LNCaP clone FGC (cell line): ENCODE measurements at places on chromosomes 5 and 9.
A peak's percentile ranks its signal among the peaks of the same experiment; 100 is the strongest.

DNA sequence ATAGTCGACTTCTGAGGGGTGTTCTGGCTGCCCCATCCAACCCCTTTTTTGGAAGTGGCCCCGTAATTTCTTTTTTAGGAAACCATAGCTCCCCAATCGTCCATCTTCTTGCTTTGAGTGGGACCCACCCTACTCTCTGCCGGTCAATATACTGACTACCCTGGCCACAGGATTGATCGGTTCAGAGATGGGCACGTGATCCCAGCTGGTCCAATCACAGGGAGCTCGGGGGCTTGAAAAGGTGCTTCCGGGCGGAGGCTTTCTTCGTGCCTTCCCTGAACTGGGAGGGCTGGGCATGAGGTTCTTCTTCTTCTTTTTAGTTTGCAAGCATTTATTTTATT is 78.7 kb upstream of the SH3PXD2B start:
- no peak for DNase-seq

DNA sequence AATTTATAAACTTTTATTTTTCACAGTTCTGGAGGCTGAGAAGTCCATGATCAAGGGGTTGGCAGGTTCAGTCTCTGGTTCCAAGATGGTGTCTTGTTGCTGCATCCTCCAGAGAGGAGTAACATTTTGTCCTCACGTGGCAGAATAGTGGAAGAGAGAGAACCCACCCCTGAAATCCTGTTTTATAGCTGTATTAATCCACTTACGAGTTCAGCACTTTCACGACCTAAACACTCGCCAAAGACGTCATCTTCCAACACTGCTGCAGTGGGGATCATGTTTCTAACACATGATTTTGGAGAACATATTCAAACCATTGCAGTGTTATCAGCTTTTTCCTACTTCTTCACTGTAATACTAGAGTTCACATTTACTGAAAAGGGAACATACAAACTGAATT is 233.0 kb upstream of the ATP10B start:
- no peak for DNase-seq

DNA sequence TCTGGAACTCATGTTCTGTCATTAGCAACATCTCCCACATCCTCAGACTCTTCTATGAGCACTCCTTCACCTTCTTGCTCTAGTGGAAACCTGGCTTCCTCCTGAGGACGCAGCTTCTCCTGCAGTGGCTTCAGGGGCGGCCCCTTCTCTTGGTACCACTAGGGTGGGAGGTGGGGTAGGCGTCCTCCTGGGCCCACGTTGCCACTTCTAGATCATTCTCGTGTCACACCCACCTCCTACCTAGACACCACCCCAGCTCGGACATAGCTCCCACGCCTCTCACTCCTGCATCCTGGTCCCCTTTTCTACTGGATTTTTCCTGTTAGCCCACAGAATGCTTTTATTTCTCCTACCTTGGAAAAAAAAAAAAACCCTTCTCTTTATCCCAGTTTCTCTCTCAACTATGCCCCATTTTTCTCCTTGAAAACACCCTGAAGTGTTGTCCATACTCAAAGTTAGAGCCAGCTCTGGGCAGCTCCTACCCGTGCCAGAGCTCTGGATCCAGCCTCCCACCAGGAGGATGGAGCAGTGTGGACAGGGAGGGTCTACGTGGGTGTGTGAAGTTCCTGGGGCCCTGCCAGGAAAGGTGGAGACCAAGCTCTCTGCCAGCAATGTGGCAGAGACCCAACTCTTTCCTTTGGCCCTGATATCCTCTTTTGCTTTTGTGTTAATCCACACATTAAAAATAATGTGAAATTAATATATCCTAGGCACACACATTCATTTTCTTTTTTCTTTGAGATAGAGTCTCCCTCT is 179.2 kb downstream of the HSPA4 start:
- DNase-seq = no peak

DNA sequence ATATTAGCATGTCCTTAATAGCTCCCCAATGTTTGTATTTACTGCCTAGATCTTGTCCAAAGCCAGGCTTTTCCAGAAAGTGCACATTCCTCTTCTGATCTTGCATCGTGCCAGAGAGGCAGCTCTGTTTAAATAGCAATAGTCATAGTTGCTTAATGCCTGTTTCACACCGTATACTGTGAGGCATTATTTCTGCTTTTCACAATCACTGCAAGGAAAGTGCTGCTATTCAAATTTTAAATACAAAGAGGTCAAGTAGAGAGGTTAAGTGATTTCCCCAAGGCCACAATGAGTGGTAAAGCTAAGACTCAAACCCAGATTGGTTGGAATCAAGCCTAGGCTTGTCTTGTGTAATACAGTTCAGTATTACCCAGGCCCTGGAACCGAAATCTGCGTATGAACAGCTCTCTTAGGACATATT is 153.6 kb downstream of the SNX18 start:
- peak; percentile 45 for DNase-seq

- no peak for DNase-seq
Observed at GRCh38 chr5:36052538-36052937, 14.1 kb downstream of the UGT3A2 start.

DNA sequence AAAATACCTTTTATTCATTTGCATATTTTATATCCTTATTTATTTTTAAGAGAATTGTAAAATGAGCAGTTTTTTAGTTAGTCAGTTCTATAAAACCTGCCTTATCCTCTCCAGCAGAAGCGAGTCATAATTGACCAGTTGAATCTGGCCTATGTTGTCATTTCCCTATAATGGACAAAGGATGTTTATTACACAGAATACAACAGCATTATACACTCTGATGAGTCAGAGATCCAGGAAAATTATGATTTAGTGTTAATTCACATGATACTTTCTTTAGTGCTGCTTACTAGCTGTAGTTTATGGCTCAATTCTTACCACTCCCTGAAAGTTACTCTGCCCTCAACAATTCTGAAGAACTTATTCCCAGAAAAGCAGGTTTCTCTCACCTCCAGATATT is 26.8 kb upstream of the LURAP1L start:
- no peak for DNase-seq

- DNase-seq = no peak
Observed at GRCh38 chr9:135480071-135480939, 723 bp downstream of the PPP1R26 start.

DNA sequence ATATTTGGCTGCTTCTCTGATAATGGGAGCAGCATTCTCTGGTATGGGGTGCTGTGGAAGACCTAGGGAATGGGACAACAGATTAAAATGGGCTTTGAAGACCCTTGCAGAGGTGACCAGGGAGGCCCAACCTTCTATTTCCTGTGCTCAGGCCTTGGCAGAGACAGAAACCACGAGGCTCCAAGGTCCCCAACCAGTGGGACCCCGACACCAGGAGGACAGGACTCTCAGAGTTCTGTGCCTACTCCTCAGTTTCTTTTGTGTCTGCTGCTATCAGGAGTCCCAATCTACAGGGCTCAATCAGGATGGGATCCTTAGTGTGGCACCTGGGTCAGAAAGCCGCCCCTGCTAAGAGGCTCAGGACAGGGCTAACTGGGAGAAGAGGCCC is 29.3 kb downstream of the CSF2 start:
- DNase-seq = no peak

DNA sequence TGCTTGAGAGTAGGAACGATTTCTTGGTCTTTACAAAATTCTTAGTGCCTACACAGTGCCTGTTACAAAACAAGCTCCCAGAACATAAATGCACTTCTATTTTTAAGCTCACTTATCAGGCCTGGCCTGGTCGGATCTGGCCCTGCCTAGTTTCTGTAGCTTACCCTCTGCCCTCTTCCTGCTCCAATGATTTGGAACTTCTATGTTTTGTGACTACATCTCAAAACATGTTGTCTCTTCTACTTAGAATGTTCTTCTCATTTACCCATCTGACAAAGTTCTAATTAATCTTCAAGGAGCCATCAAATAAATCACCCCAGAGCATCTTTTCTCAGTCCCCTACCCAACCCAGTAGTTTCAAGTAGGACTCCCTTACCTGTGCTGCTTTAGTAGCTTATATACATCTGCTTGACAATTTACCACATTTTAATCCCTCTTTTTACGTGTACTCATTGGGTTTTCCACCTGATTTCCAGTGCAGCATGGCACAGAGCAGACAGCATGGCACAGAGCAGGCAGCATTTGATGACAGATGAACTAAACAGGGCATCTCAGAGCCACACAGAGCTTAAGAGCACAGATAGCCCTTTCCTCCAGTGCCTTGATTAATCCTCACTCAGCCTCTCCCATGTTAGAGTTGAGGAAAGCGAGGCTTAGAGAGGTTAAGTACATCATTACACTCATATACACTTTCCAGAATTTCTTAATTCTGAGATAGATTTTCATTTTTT is 171.9 kb downstream of the MAPKAP1 start:
- no peak for DNase-seq

DNA sequence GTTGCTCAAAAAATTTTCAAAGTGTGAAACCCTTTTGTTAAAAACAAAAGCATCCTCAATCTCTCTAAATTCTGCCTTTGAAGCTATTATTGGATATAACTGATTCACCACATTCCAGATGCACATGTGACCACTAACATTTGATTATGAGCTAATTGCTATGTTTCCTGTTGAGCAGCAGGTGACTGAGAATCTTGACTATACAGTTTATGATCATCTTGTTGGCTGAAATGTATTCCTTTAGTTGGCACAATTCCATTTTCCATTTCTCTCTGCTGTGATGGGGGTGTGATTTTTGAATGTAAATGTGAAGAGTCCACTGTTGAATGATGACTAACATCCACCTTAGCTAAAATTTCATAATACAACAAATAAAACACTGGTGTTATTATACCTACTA is 10.7 kb downstream of the LYSMD3 start:
- DNase-seq = no peak

- peak; percentile 60 for DNase-seq
Observed at GRCh38 chr5:135135530-135136226, 101.7 kb upstream of the PITX1 start.

DNA sequence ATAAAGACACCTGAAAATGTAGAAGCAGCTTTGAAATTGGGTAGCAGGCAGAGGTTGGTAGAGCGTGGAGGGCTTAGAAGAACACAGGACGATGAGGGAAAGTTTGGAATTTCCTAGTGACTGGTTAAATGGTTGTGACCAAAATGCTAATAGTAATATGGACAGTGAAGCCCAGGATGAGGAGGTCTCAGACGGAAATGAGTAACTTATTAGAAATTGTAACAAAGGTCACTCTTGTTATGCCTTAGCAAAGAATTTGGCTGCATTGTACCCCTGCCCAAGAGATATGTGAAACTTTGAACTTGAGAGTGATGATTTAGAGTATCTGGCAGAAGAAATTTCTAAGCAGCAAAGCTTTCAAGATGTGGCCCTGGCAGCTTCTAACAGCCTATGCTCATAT is 382.5 kb downstream of the KCNN2 start:
- DNase-seq = no peak

GRCh38 chr9:132312426-132312825 is 42.4 kb downstream of the SETX start:
- DNase-seq = no peak

DNA sequence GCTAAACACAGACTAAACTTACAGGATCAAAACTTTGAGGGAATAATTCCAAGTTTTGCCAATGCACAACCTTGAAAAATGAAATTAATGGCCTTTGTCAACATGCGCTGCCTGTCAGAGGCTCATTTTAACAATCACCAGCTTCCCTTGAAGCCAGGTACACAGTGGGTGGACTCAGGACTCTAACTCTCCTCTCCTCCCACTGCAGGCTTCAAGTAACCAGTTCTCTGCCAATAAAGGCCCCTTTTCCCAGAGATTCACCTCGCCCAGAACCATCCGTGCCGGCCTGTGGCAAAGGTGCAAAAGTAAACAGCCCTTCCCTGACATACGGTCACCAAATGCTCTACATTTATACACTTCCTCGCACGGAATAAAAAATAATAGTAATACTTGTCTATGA is 18.4 kb upstream of the FBP2 start:
- no peak for DNase-seq

DNA sequence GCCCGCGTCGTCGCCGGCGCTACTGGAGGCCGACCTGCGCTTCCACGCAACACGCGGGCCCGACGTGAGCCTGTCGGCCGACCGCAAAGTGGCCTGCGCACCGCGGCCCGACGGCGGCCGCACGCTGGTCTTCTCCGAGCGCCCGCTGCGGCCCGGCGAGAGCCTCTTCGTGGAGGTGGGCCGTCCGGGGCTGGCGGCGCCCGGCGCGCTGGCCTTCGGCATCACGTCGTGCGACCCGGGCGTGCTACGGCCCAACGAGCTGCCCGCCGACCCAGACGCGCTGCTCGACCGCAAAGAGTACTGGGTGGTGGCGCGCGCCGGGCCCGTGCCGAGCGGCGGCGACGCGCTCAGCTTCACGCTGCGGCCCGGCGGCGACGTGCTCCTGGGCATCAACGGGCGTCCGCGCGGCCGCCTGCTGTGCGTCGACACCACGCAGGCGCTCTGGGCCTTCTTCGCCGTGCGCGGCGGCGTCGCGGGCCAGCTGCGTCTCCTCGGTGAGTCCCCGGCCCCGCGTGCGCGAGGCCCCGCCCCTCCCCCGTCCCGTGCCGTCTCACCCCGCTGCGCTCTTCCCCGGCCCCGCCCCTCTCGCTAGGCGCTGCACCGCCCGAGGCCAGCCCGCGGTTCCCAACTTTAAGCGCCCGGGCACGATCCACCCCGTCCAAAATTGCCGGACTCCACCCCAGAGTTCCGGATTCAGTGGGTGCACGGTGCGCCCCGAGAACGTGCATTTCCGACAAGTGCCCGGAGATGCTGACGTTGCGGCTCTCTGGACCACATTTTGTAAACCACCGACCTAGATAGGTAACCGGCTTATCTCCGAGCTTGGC is 42.8 kb downstream of the NEURL1B start:
- DNase-seq = no peak

GRCh38 chr5:100860407-100860806 is 42.7 kb downstream of the ST8SIA4 start:
- DNase-seq = no peak

GRCh38 chr5:66542711-66543110 is 53.5 kb upstream of the MAST4 start:
- no peak for DNase-seq

GRCh38 chr9:27408001-27408400 is 111.1 kb upstream of the EQTN start:
- no peak for DNase-seq

GRCh38 chr5:150644058-150644457 is 3.6 kb downstream of the SYNPO start:
- DNase-seq = no peak

DNA sequence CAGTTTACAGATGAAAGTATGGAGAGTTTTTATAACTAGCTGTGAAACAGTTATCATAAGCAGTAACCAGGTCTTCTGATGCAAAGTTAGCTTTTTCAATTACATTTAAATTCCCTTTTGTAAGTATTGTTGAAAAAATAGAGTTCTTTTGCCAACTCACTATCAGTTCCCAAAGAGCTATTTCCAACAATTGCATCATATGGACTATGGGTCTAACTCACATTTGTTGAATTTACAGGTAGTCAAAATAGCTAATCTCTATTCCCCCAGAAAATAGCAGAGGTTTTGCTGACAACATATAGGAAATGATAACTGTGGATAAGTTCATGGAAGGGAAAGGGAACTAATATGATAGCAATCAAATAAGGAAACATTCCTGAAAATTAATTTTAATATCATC is 1.4 kb downstream of the SPINK1 start:
- no peak for DNase-seq

GRCh38 chr9:110980261-110980660 is 58.0 kb downstream of the LPAR1 start:
- DNase-seq = no peak

- DNase-seq = no peak
Observed at GRCh38 chr9:16341177-16341576, 529.3 kb downstream of the BNC2 start.

- DNase-seq = no peak
Observed at GRCh38 chr5:90338712-90339372, 70.7 kb downstream of the CETN3 start.
